ENCODE measurements at places on chromosomes 4 and X.

DNA sequence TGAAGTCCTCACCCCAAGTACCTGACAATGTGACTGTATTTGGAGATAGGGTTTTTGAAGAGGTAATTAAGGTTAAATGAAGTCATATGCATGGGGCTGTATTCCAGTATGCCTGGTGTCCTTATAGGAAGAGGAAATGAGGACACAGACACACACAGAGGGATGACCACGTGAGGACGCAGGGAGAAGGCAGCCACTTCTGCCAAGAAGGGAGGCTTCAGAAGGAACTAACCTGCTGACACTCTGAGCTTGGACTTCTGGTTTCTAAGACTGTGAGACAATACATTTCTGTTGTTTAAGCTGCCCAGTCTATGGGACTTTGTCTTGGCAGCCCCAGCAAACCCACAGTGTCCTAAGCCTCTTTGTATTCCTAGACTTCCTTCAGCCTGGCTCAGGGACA lies 3.0 kb upstream of the SLC2A9 start:
- no peak for DNase-seq

DNA sequence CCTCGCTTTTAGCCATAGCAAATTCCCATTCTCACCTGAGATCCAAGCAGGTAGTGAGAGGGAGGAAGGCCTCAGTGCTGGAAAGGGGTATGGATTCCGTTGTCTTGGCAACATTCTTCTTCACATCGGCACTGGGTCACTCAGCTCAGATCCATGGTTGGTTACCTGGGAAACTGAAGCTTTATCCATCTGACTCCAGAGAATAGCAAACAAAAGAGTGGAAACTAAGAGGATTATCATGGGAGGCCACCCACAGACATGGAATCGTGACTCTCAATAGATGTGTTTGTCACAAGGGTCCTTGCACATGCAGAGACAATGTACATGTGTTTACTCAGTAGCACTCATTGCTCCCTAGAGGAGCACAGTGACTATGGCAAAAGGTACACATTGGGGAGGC lies 81.0 kb downstream of the MAGED4 start:
- no peak for DNase-seq

DNA sequence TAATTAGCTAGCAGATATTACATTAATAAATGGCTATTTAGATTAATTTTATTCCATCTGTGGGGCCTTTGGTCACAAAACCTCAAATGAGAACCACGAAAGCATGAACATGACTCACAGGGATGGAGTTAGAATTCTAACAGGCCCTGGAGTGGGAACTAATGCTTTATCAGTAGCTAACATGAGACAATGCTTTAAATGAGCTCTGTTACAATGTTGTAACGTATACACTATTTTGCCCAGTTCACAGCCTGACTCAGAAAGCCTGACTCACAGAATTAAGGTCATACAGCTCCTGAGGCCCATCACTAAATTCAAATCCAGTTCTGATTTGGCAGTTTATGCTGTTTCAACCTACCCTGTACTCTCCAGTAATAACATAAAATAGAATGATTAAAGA lies 23.2 kb downstream of the VEGFC start:
- no peak for DNase-seq

- peak; percentile 81 for DNase-seq
Observed at GRCh38 chr4:140556372-140557085, 12.2 kb downstream of the UCP1 start.

GRCh38 chrX:121931567-121931966 lies 884.2 kb downstream of the GLUD2 start:
- DNase-seq: peak; percentile 2

GRCh38 chr4:155640751-155641150 lies 25.9 kb upstream of the GUCY1A1 start:
- no peak for DNase-seq

DNA sequence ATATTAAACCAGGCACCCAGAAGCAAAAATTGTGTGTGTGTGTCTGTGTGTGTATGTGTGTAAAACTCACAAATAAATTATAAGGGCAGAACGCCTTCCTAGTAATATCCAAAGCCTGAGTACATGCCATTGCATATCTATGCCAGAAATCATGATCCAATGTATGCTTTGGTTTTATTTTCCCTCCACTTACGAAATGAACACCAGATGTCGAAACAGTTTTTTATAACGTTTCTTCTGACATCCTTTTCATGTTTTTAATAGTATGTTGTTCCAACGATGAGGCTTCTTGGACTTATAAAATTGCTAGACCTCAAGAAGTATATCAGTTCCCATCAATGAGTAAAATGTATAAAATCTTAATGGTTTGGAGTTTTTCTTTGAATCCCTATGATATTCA lies 55.4 kb downstream of the KCNIP4 start:
- DNase-seq: no peak

GRCh38 chr4:52957835-52958631 lies 95.9 kb downstream of the RASL11B start:
- no peak for DNase-seq

DNA sequence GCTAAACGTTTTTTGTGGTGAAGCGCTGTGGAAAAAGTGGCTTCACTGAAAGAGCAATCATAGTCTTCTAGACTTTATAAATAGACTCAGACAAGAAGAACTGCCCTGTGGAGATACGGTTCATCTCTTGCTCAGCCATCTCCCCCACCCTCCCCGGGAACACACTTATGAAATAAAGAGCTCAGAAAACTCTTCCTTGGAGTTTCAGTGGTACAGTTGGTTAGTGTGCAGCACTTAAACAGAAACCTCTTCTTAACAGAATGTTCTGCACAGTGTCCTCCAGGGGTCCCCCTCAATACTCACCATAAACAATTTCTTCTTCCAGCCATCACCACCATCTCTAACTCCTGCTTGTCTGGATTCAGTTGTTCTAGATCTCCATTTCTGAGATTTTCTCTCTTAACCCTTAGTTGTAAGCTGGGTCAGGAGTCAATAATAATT lies 313.0 kb downstream of the ARHGAP10 start:
- DNase-seq: peak; percentile 74

DNA sequence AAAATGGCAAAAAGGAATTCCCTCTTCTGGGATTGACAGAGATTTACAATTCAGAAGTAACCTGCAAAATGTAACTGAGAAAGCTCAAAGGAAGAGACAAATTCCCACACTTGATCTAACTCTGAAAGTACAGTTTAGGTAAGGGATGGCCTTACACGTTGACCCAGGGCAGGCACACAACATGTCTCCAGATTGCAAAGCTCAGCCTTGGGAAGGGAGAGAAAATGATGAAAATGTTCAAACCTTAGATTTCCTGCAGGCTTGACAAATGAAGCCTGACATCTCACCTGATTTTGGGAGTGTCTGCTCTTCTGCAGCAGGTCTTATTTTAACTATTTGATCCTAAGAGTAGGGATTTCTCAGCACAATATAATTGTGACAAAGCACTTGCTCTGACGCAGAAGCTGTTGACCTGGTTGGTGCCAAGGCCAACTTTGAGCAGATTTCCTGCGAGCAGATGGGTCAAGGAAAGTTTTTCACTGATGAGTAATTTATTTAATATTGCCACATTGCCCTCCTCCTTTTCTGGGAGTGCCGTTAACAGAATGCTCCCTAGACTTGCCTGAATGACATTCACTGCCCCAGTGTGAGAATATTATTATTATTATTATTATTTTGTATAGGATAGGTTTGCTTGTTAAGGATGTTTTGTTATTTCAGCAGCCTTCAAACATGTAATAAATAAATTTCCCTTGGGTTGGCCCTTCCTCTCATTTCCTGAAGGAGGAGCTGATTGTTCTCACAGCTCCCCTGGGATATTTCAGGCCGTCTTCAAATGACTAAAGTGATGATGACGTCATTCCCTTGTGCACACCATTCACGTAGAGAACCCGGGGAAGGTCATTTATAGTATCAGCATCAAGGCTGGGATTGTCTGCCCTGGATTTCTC lies 157.1 kb downstream of the VEGFC start:
- DNase-seq: peak; percentile 9

- DNase-seq: no peak
Observed at GRCh38 chr4:21474195-21474594, 474.4 kb downstream of the KCNIP4 start.

DNA sequence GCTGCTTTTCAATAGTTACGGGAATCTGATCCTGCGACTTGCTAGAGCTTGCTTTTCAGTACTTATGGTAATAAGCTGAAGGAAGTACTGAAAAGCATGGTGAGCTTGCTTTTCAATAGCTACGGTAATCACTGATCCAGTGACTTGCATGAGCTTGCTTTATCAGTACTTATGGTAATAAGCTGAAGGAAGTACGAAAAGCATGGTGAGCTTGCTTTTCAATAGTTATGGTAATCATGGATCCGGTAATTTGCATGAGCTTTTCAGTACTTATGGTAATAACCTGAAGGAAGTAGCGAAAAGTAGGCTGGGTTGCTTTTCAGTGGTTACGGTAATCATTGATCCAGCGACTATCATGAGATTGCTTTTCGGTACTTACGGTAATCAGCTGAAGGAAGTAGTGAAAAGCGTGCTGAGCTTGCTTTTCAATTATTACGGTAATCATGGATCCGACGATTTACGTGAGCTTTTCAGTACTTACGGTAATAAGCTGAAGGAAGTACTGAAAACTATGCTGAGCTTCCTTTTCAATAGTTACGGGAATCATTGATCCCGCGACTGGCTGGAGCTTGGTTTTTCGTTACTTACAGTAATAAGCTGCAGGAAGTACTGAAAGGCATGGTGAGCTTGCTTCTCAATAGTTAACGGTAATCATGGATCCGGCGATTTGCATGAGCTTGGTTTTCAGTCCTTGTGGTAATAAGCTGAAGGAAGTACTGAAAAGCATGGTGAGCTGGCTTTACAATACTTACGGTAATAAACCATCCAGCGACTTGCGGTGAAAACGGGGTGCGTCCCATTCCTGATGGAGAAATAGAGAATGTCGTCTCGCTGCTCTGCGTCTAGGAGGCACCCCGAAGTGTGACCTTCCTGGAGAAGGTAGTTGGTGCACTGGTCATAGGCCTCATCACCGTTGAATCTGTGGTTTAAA lies 6.5 kb downstream of the CRLF2 start:
- peak; percentile 83 for DNase-seq

GRCh38 chr4:82666970-82667665 lies 105.3 kb upstream of the TMEM150C start:
- DNase-seq: no peak

DNA sequence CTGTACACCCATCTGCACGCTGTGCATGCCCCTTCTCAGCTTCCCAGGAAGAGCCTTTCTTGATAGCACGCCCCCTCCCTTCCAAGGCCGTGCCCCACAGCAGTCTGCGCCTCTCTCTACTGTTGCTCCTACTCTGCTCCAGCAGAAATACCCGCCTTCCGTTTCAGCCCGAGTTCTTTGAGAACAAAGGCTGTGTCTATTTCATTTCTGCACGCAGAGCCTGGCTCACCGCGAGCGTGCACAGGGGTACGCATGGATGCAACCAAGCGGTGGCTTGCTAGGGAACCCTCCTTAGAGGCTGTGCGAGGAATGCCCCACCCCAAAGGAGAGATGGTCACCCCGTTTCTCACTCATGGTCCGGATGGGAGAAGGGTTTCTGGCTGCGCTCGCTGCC lies 485 bp downstream of the AADAT start:
- DNase-seq: no peak

- no peak for DNase-seq
Observed at GRCh38 chr4:88573276-88573980, 18.9 kb upstream of the HERC3 start.

GRCh38 chr4:101857176-101857575 lies 66.6 kb downstream of the BANK1 start:
- no peak for DNase-seq

- no peak for DNase-seq
Observed at GRCh38 chr4:141328560-141329173, 108.0 kb downstream of the ZNF330 start.

DNA sequence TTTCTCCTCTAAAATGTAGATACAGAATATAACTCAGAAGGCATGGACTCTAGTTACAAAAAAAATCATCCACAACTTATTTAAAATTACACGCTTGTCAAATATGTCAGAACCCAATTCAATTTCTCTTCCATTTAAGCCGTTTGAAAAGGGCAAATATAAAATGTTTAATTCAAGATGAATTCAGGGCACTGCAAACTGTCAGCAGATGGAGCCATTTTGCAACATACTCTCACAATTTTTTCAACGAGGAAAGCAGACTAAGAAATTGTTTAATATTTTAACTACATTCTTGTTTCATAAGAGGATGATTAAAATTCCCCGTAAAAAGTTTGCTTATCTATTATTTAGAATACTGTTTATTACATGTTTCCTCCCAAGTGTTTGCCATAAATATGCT lies 321.3 kb upstream of the CPXCR1 start:
- DNase-seq: no peak

GRCh38 chr4:94453391-94453963 lies 1.7 kb downstream of the PDLIM5 start:
- DNase-seq: no peak

DNA sequence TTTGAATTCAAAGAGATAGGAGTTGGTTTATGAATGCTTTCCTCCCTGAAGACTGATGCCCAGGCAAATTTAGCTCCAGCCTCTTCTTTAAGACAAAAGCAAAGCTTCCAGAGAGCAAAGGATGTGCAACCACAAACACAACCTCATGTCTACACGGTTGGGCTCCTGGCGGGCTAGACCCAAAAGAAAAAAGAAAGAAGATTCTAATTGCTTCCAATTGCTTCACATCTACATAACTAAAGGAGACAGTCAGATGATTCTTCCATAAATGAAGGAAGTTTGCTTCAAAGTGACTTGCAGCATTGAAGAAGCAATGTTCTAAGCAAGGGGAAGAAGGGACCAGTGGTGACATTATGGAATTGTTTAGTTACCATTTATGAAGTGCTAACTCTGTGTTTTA lies 1603.0 kb upstream of the TENM3 start:
- no peak for DNase-seq

- DNase-seq: peak; percentile 91
Observed at GRCh38 chrX:7083468-7084396, 63.8 kb upstream of the STS start.

GRCh38 chr4:105895583-105896460 lies 551 bp downstream of the NPNT start:
- peak; percentile 44 for DNase-seq

All from GM12865 (cell line).